Right forelimb (tissue), 1 donor: ENCODE measurements at places on chromosomes 6 and 20.

DNA sequence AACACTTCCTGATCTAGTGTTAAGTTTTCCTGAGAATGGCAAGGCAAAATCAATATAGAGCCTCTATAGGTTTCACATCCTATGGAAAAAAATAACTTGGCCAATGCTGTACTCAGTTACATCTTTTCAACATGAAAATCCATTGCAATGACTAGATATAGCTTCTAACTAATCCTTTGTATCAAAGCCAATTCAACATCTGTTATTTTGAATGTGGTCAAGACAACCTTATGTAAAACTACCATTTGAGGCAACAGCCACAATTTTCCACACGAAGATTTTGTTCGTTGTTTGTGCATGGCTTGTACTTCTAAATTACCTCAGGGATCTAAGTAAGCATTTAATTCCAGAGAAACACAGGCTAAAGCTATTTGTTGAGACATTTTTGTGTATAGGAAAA is 637.8 kb upstream of the EYS start:
- DNase-seq: no peak

GRCh38 chr6:84639396-84639795 is 125.0 kb downstream of the TBX18 start:
- DNase-seq: no peak

DNA sequence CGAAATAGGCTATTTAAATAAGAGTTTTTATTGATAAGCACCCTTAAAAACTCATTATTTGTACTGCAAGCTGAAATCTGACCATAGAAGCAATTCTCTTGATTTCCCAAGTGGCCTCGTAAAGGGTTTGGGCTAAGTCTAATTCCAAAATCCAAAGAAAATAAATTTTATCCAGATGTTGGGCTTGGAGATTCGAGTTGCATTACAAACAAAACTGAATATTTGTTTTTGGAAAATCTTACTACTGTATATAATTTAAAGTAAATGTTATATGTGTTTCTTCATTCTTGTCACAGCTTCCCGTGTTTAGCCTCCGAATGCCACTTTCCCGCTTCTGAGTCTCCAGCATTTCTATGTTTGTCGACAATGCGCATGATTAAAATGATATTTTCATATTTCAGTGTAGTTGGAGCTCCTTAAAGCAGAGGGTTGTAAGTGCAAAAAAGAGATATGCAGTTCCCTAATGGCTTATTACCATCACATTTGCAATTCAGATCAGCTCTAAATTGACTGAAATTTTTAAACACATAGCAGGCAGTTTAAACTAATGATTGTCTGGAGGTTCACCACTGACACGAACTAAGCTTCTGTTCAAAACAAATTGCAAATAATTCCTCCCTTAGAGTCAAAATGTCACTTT is 47.0 kb downstream of the PRL start:
- DNase-seq: no peak

DNA sequence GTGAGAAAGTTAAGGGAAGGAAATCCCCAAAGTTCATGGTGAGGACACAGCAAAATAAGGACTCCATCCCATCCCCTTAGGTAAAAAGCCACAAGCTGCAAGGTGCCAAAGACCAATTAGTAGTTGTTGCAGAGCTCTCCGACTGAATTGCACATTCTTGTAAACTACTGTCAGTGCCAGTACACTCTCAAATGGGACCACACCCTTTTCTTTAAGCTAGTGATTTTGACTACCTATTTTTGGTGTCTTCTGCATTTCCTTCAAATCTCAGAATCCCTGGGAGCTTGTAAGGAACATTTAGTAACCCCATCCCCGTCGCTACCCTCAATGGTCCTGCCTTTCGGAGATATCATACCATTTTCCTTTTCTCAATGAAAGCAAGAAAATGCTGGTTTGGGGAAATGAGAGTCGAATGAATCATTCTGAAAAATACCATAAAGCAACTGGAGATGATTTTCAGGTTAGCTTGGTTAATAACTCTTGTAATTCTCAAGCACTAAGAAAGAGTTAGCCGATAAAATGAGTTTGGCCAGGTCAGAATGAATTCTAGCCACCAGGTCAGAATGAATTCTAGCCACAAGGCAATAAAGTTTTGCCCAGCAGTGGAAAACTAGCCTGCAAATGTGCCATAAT is 5.2 kb upstream of the HMGN3 start:
- DNase-seq: no peak

DNA sequence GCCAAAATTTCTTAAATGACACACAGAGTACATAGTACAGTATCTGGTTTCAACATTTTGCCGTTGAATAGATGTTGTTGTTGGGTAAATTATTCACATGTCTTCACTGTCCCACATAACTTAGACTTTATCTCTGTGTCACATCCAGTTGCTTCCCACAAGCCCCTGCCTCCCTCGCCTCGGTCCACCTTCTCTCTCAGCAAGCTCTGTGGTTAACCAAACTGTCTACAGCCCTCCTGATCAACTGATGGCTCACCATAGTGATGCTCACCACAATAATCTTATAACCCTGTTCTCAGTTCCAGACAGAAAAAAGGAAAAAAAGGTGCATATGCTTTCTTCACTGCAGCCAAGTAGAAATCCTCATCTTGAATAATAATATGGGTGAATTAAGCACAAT is 23.0 kb downstream of the IL17F start:
- no peak for DNase-seq

- DNase-seq: peak; percentile 49
Measured at GRCh38 chr20:33933469-33933909, 60.2 kb upstream of the RALY start.

DNA sequence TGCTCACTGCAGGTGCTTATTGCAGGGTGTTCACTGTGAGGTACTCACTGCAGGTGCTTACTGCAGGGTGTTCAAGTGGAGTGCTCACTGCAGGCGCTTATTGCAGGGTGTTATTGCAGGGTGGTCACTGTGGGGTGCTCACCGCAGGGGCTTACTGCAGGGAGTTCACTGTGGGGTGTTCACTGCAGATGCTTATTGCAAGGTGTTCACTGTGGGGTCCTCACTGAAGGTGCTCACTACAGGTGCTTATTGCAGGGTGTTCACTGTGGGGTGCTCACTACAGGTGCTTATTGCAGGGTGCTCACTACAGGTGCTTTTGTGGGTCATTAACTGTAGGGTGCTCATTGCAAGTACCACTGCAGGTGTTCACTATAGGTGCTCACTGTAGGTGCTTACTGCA is 20.2 kb downstream of the APMAP start:
- DNase-seq: peak; percentile 27

DNA sequence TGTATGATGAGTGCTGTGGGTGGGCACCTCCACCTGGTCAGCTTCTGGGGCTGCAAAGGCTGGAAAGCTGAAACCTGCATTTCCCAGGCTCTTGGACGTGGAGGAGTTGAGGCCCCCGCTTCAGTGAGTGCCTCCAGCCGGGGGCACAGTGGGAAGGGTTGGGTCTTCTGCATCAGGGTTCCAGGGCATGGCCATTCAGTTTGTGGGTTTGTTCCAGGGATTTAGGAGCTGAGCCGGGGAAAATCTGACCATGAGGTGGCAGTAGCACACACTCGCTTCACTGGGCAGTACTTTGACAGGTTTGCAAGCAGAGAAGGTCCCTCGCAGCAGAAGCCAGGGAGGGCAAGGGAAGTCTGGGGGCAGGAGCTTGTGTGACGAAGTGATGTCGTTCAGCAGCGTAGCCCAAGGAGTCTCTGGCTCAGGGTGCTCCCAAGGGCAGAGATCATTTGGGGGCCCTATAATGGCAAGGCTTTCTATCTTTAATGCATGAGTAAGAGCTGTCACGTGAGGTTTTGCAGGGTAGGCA is 69.5 kb upstream of the SULF2 start:
- no peak for DNase-seq

GRCh38 chr6:6377621-6378020 is 57.2 kb upstream of the F13A1 start:
- no peak for DNase-seq

- peak; percentile 78 for DNase-seq
Measured at GRCh38 chr20:37901654-37902503, 1.0 kb upstream of the VSTM2L start.

DNA sequence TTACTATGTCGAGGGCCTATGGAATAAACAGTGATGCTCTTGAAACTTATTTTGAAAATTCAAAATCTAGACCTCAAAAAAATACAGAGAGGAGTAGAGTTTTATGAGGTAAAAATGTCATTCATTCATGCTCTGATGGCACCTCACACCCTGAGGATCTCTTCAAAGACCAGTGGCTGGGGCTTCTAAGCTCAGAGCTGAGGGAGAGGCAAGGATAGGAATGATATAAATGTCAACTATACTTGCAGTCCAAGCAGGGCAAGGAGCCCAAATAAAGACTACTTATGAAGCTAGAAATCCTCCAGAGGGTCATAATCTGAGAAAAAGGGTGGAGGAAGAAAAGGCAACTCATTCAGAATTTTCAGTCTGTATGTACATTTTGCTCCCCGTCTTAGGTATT is 136.7 kb upstream of the CARMIL1 start:
- DNase-seq: no peak

DNA sequence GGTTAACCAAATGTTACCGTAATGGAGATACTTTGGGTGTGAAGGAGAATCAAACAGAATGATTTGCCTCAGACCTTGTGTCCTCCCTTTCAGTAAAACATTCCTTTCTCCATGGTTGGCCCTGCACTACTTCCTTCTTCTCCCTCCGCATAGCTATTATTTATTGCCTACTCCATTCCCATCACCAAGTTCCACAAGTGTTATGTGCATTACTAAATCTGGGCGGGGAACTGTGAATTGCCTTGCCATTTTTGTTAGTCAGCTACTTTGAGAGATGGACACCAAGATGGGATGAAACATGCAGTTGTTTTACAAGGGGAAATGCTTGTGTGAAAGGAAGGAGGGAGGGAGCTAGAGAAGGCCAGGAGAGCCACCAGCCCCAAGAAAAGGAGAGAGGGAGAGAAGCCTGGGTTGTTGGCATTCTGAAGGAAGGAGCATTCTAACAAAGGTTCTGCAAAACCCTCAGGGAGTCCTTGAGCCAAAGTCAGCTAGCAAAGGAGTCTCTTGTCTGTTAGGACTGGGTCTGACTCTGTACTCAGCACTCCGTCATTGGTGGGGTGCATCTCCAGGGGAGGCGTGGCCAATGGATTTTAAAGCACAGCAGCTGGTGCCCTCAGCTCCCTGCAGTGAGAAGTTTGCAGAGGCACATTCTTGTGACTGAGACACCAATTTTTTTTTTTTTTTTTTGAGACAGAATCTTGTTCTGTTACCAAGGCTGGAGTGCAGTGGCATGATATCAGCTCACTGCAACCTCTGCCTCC is 83.6 kb upstream of the CHD6 start:
- DNase-seq: no peak

DNA sequence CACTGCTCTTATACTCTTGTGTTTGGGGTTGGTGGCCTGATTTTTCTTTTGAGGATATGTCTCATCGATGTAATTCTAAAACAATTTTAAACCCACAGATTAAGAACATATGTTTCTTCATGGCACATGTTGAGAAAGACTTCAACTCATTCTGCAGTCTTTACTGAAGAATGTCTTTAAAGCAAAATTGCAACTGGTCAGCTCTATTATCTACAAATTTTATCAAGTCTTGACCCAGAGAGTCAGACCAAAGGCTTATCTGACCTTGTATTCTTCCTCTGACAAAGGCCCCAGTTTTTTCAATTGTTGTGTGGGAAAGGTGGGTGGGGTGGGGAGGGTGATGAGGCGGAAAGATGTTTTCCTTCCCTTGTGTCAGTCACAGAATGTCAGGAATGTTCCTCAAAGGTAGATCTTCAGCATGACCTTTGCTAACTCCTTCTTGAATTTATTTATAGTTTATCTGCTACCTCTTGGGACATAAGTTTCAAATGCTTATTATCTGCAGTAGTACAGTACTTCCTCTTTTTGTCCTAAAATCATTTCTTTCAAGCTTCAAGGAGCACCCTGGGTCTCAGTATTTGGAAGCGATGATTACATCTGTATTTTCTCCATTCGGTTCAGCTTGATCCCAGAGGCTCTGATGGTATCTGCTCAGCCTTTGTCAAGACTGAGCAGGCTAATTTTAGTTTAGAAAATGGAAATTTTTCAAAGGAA is 63.2 kb upstream of the TIAM2 start:
- DNase-seq: no peak

DNA sequence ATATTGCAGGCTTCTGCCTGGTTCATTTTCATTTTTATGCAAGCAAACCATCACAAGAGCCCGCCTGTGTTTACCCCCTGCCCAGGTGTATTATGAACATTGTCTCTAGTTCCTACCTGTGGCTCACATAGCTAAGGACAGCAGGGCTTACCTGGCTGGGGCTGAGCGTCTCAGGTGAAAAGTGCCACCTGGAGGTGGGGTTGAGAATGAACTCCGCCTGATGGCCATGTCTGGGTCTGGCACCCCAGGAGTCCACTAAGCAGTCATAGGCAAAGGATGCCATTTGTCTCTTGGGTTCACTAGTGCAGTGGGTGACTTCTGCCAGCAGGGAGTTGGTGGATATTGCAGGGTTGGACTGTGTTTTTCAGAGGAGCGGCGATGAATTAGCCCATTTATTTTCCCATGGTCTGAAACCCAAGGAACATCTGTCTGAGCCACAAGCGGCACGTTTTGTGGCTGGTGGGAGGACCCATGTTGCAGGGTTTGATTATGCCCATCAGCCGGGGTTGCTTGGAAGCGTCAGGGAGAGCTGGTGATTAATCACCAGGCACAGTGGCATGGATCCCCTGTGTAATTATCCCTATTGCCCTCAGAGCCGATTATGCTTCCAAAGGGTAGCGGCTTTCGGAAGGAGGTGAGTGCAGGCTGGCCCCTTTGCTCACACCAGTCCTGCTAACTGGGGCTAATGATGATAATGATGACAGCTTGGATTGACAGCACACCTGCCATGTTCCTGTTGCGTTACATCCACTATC is 92.1 kb downstream of the CDH26 start:
- DNase-seq: no peak

DNA sequence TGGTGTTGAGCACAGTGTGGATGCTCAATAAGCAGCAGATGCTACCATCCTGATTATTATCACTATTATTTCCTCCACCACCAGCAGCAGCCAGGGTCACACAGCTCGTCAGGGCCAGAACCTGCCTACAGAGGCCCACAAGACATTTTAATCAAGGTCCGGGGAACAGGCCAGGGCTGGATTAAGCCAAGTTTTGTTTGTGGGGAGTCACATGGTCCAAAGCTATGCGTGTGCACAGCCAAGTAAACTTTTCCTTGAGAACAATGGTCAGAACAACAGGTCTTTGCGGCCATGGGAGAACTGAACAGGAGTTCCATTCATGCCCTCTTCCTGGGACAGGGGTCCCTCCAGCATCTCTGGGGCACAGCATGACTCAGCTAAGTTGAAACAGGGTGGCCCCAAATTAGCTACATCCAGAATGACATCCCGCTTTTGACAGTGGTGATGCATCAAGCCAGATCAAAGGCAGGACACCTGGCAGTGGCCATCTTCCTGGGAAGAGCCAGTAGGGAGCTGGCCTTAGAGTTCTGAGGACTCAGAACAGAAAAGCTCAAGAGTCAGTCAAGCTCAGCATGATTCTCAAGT is 11.7 kb downstream of the SNTA1 start:
- DNase-seq: no peak

- peak; percentile 32 for DNase-seq
Measured at GRCh38 chr20:24773751-24774201, 175.3 kb upstream of the CST7 start.
